Stimulated activated CD8-positive, alpha-beta memory T cell treated with anti-CD3 and anti-CD28 coated beads, Interleukin-7, amount 100 ng/mL, for 1 hour (primary cell): ENCODE measurements at places on chromosomes 4 and X.
A peak's percentile ranks its signal among the peaks of the same experiment; 100 is the strongest.

- DNase-seq, result no peak
These were observed 20.3 kb upstream of the SPON2 start for GRCh38 chr4:1192493-1193205.

DNA sequence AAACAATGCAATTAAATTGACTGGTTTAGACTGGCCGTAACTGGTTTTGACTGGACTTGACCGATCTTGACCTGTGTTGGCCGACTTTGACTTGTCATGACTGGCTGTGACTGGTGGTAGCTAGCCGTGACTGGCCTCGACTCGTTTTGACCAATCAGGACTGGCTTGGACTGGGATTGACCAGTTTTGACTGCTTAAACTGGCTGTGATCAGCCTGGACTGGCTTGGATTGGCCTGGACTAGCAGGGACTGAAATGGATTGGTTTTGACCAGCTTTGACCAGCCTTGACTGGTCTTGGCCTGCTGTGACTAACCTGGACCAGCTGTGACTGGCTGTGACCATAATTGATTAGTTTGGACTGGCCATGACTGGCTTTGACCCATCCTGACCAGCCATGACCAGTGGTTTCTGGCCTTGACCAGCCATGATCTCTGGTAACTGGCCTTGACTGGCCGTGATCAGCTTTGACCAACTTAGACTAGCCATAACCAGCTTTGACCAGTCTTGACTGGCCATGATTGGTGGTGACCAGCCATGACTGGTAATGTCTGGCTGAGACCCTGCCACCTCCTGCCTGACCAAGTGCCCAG, 13.1 kb downstream of the SUV39H1 start:
- DNase-seq, result no peak

DNA sequence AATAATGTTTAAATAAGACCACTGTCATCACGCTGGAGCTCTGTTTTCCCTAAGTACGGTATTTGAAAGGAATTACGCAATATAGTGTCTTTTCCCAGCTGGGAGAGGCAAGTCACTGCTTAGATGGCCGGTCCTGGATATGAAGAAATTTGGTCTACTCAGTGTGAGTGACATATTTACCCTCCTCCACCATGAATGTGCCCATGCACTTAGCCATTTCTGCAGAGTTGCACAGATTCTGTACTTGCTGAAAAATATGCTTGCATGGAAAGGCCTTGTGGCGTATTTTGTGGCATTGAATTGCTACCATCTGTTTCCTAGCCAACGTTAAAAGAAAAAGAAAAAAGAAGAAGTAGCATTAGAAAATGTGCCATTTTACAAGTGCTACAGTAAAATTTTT, 73.1 kb downstream of the ADGRL3 start:
- no peak for DNase-seq

GRCh38 chr4:162075726-162076125, 88.1 kb downstream of the FSTL5 start:
- no peak for DNase-seq

DNA sequence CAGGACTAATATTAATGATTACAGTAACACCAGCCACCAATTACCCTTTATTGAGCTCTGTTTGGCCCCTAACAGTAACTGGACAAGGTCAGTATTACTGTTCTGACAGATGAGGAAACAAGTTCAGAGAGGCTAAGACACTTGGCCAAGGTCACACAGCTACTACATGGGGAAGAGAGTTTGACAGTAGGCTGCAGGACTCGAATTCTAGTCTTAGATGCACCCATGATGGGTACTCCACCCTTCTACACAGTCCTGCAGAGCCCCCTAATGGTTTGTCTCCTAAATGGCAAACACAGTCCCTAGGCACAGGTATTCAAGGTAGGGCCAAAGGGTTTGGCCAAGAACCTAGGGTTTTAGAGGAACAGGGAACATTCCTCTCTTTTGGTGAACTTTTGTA, 93.9 kb downstream of the NSUN7 start:
- no peak for DNase-seq

DNA sequence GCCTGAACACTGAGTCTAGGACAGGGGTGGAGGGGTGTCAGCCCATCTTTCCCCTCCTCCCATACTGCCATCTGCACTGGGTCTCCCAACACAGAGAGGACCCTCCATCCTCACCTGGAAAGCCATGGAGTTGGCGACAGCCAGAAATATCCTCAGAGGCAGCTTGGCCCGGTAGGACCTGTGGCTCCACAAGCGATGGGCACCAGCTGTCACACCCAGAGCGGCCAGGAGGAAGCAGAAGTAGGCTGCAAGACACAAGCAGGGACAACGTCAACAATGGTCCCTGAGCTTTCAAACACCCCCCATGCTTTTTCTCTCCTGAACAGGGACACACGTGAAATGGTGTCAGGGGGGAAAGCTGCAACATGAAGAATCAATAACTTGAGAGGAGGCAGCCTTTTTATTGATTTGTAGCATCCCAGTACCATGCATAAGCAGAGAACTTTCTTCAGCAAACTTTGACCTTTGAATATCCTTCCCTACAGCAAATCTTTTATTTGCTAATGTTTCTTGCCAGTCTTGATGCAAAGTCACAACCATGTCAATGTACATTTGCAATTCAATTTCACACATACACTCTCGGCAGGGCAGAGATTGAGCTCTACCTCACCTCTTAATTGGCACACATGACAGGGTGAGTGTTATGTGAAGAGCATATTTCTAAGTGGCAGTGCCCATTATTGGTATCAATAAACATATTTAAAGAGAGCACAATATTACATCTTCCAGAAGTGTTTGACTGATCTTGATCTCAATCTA, 93.2 kb downstream of the SCD5 start:
- no peak for DNase-seq

- no peak for DNase-seq
These were observed 347.7 kb downstream of the HS3ST1 start for GRCh38 chr4:11081006-11081405.

DNA sequence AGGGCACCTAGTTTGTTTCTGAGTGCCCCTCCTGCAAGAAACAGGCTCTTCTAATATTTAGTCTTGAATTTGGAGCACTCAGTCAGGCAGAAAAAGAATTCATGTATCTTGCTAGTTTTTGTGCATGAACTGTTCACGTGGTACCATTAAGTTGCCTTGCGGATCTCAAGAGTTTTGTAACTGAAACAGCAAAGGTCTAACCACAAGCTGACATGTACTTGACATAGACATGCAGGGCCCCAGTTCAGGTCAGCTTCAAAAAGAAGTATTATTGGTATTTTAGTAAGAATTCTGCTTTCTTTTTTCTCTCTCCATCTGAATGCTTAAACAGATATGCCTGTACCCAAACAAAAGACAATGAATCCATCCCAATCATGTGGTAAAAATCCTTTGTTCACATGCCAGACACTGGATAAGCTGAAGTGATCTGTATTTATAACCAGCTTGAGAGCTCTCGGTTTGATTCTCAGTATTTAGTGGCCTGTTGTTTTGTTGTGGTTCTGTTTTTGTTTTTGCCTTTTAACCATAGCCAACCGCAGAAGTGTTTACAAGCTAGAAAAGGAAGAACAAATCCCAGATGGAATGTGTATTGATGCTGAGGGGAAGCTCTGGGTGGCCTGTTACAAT, 13.0 kb downstream of the RGN start:
- DNase-seq, result no peak

- DNase-seq, result no peak
These were observed 44.9 kb downstream of the GATB start for GRCh38 chr4:151715881-151716280.

GRCh38 chrX:9708923-9709553, 56.6 kb downstream of the GPR143 start:
- peak; percentile 43 for DNase-seq

DNA sequence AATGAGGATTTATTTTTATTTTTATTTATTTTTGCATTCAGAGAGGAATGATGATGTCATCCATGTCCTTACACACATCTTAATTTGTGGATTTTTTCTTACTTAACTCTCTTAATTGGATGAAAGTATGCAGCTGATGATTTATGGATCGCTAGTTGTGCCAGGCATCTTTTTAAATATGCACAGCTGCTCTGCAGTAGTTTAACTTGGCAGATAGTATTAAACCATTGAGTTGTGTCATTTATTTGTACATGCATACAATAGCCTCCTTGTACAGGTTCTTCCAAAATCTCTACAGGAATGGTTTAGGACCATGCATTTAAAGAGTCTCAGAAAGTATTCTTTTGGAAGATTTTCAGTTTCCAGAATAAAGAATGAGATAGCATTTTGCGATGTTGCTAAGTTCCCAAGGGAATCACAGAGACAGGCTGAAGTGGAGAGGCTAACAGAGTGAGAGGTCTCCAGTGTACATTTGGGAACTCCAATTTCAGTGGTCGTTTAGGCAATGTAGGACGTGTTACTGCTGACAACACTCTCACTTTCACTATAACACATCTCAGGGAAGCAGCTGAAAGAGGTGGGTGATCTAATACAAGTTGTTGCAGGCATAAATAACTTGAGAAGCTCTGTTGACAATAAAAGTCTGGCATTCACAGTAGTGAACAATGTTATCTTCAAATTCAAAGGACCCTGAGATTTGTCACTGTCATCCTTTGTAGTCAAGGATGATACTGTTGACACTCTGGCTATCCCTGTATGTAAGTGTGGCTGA, 49.9 kb upstream of the SCRG1 start:
- DNase-seq, result no peak

- DNase-seq, result no peak
These were observed 59.3 kb downstream of the MAML3 start for GRCh38 chr4:140094438-140095420.

GRCh38 chr4:54661169-54661568, 3.4 kb downstream of the KIT start:
- DNase-seq, result no peak

- DNase-seq, result no peak
These were observed 163.3 kb upstream of the USP38 start for GRCh38 chr4:143021384-143021783.

GRCh38 chr4:2936773-2937145, 26.4 kb downstream of the NOP14 start:
- no peak for DNase-seq

DNA sequence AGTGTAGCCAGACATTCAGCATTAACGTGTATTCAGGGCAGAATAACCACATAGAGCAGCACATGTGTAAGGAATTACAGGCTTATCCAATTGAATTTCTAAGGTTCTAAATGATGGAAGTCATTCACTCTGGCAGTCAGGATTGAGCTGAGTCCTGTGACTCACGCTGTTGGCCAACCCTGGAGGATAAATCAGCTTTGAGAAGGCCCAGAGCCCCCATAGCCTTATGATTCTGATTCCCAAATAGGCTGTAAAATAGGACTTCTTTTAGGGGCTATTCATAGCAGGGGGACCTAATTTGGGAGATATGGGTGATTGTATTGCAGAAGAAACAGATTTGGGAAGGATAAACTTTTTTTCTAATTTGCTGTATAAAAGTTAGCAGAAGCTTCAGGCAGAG, 8.1 kb upstream of the HPF1 start:
- no peak for DNase-seq

DNA sequence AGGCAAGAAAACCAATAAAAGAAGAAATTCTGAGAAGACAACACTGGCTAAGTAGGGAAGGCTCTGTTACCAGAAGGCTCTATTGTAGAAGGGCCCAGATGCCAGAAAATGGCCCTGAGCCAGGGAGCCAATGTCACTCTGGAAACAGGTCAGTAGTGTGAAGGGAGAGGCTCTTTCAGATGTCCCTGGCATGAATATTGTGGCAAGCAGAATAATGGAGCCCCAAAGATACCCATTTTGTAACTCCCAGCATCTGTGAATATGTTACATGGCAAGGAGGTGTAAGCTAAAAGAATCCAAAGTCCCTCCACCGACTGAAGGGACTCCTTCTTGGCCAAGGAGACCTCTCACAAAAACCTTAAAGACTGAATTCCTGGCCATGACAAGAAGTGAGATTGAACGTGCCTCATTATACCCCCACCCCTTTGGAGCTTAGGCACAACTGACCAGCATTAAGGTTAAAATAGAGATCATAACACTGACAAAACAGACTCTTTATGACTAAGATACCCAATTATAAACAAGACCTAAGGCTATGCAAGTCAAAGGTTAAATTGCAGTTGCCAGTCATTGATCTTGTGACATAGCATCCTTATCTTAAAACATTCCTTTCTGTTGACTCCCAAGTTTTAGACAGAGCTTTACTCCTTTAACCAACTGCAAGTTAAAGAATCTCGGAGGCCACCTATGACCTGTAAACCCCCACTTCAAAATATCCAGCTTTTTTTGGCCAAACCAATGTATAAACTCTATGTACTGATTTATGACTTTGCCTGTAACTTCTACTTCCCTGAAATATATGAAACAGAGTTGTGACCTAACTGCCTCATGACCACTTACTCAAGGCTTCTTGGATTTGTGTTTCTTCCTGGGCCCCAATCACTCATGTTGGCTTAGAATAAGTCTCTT, 42.2 kb upstream of the SMIM10 start:
- DNase-seq, result no peak

- no peak for DNase-seq
These were observed 126.7 kb upstream of the RAI2 start for GRCh38 chrX:17987783-17988182.

- DNase-seq, result no peak
These were observed 69.5 kb downstream of the APBB2 start for GRCh38 chr4:41144812-41145211.

DNA sequence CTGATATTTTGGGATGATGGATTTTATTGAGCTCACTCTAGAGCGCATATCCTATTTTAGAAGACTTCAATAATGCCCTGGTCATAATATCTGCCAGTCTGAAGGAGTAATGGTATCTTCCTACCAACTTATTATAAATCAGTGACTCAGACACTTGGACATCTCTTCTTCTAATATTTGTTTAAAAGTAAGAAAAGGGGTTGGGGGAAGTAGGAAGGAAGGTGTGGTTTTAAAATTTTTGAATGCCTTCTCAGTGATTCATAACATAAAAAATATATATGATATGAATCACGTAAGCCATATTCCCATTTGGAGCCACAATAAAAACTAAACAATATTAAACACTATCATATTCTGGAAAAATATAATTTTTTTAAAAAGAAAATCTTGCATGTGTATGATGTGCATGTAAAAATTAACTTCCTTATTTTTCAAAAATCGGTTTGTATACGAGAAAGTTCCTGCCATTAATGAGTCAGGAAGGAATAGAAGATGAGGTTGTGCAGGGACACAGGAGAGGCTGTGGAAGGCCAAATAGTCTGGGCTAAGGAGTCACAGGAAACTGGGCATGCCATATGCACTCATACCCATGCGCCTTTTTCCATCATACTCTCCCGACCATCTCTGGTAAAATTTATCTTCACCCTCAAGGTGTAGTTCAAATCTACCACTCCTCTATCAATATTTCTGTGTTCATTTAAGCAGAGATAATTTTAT, 286.5 kb downstream of the EPHA5 start:
- no peak for DNase-seq

DNA sequence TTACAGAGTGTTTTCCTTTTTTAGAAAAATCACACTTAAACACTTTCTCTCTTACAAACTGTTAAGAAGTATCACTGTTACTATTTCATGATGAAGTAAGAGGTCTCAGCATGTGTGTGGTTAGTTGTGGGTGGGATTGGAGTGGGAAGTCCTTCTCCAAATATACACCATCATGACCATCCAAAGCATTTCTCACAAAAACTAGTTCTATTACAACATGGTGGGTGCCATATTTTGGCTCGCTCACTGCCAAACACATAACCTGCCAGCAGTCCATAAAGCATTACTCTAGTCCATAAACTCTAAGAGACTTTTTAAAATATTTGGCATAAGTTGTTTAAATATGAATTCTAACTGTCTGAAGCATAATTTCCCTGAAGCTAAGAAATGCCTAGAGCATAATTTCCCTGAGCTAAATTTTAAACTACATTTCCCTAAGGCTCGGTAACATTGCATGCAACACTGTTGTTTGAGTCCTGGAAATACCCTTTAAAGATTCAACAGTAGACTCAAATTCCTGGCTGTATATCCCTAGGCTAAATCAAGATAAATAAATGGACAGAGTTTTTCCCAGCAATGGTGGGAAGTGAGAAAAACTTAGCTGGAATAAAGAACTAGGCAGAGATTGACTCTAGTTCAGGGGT, 415.0 kb upstream of the INTU start:
- DNase-seq, result no peak
